IPS DF 19.7 (cell line): ENCODE measurements at places on chromosomes 5 and 9.

- DNase-seq, result no peak
Observed at GRCh38 chr5:74126294-74126693, 500.3 kb downstream of the ARHGEF28 start.

DNA sequence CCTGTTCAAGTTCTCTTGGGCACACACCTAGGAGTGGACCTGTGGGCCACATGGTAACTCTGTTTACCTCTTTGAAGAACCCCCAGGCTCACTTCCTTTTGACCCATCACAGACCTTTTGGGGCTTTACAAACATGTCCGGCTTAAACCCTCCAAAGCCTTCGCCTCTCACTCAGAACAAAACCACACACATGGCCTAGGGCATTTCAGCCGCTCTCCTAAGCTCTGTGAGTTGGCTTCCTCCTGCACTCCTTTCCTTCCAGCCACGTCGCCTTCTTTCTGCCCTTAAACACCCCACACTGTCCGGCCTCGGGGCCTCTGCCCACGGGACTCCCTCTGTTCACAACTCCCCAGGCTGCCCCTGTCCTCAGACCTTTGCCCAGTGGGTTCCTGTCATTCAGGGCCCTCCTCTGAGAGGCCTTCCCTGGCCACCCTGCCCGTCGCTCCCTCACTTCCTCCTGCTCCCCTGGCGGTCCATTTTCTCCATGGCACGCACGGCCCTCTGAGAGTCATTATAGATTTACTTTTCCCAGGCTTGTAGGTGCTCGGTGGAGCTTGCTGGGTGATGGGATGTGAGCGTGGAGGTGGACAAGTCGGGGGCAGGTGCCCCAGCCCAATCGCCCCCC, 1.9 kb downstream of the DOK3 start:
- DNase-seq, result no peak

DNA sequence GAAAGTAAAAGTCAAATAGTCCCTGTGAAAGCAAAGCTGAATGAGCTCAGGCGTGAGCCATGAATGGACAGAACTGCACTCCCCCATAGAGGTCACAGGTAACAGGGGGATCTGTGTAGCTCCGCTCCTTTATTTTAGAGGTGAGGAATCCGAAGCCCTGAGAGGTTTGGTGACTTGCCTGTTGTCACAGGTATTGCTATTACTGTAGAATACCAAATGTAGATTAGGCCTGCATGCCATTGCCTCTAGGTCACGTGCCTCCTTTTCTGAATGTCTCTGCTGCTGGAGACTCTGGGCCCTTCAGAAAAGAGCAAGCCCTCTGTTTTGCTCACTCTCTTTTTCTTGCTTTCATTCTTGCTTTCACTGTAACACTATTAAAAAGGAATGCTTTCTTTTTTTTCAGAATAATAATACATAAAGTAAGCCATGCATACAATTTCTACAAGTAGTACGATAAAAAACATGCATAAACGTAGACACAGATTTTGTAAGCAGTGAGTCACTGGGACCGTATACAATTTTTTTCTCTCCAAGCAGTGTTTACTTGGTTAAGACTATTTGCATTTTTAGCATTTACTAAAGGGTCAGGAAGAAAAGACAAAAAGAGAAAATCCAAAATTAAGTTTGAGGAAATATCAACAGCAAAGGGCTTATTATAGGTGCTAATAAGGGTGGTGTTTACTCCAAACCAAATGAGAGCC, 568.7 kb upstream of the ADAMTS16 start:
- no peak for DNase-seq

DNA sequence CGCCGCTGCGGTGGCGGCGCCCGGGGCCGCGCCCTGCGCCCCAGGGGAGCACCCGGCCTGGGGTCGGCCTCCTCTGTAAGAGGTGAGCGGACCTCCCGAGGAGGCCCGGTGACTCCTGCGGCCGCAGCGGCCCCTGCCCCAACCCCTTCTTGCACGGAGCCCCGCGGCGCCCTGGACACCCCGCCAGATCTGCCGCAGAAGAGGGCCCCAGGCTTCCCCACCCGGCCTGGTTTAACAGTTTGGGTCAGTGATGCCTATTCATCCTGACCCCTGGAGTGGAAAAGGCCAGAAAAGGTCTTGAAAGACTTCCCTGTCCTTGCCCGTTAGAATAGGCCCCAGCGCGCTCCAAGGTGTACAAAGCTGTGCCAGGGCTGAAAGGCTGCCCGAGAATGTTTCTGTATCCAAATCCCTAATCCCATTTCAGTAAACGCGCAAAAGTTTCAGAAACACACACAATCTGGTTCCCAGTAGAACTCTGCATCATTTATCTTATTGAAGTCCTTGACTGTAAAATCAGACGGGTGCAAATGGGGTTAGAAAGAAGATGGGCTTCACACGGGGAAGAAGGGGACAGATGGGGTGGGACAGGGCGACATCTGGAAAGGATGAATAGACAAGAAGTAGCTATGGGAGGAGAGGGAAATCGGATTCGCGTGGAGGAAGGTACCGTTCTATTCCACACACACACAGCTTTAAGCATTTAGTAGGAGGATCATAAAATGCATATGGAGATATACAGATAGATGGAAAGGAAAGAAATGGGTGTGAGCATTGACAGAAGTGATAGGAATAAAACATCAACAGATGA, 1.1 kb upstream of the SSBP2 start:
- no peak for DNase-seq

DNA sequence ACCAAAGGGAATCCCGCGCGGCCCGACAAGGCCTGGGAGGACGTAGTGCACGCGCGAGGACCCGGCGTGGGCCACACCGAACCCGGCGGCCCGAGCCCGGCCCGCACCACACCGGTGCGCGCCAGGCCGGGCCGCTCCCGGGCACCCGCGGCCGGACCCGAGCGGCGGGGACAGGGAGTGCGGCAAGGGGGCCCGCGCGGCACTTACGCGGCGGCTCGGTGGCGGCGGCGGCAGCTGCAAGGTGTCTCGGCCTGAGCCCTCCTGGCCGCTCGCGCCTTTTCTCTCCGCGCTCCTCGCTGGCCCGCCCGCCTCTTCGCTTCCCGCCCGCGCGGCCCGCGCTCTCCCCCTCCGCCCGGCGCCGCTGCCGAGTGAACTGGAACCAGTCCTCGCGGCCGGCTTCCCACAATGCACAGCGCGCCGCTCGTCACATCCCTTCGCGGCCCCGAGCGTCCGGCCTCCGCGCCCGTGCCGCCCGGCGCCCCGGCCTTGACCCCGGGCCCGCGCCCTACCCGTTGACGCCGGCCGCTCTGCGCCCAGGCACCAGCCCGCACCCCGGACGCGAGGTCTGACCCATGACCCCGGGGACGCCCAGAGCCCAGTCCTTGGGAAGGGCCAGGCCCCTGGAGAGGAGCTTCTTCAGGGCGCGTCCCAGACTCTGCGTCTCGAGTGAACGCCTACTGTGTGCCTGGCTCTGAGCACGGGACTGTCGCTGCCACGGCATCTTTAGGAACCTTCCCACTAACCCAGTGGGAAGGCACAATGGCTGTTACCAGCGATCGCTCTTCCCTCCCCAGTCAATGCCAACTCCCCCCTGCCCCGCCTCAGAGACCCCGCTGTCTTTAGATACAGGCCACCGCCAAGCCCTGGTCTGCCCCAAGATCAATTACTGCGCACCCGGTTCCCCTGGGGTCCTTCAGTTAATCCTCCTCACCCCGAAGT, at the start of gene MACROH2A1:
MACROH2A1 (minus strand) TSS at position 377 of the 939 bp plus-strand sequence. CDS start 10,138 bp downstream, outside the sequence.
- DNase-seq, result no peak

DNA sequence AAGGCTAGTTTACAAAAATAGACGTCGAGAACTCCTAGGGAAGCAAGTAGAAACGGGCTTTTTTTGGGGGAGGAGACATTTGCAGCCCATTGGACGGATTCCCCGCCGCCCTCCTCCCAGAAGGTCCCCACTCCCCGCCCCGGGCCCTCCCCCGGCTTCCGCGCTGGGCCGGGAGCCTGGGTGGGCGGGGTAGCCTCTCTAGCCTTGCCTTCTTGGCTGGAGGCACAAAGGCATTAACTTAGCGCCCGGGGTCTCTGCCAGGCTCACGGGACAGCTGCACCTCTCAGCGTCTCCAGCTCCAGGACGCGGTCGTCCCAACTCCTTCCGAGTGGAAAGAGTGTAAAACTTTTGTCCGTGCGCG, at the start of gene DMRTA1:
DMRTA1 (plus strand) TSS at position 236 of the 361 bp plus-strand sequence. CDS start 242 bp downstream, outside the sequence.
- DNase-seq, result no peak

DNA sequence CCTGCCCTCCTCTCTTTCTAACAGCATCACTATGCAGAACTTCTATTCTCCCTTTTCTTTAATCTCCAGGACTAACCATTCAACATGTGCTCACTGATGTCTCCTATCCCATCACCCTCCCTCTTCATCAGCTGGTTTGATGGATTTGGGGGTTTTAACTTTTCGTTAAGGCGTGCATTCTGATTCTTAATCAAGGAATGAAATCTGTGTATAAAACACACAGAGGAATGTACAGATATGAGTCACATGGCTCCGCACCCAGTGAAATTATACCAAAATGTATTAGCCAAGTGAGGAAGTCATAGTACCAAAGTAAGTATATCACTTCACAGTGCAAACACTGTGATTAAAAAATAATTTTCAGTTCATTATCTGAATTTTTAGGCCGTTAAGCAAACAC, 35.2 kb downstream of the MARCHF11 start:
- DNase-seq, result no peak

GRCh38 chr5:2740051-2740875, 11.2 kb downstream of the IRX2 start:
- DNase-seq, result no peak

- DNase-seq, result no peak
Observed at GRCh38 chr9:2621722-2622460, at the start of gene VLDLR. Gene VLDLR (plus strand): TSS chr9:2621787. CDS start chr9:2622190, 403 bp downstream.

DNA sequence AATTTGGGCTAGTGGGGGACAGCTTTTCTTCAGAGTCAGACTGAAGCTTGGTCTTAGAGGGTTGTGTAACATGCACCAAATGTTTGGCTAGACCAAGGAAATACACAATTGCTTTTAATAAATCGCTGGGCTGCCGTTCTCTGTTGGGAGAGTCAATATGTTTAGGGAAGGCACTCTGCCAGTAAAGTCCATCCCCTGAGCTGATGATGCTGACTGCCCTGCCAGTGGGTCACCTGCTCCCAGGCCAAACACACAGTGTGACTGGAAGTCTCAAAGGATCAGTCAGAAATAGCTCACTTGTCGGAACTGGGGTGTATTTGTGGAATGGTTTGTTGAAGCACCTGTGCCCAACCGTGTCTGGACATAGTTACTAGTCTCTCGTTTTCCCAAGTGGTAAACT, 17.9 kb upstream of the ZNF474 start:
- DNase-seq, result no peak

GRCh38 chr5:13339093-13339492, 605.4 kb downstream of the DNAH5 start:
- DNase-seq, result no peak

DNA sequence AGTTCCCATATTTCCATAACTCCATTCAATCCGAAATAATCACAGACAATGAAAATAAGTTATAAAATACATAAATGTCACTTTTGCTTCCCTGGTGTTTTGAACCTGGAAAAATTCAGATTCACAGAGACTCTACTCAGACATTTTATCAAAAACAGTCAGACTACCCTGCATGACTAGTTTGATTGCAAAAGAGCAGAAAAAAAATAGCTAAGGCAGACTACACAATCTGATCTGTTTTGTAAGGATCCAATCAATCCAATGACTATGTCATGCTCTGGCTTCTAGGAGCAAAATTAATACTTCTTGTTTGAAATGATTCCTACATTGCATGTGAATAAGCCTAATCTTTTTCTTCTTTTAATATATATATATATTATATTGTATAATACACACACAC, 1262.6 kb downstream of the EFNA5 start:
- DNase-seq, result no peak

- DNase-seq, result no peak
Observed at GRCh38 chr9:20144197-20144596, 355.4 kb upstream of the SLC24A2 start.

- no peak for DNase-seq
Observed at GRCh38 chr5:91095786-91096385, 287.2 kb downstream of the ARRDC3 start.

DNA sequence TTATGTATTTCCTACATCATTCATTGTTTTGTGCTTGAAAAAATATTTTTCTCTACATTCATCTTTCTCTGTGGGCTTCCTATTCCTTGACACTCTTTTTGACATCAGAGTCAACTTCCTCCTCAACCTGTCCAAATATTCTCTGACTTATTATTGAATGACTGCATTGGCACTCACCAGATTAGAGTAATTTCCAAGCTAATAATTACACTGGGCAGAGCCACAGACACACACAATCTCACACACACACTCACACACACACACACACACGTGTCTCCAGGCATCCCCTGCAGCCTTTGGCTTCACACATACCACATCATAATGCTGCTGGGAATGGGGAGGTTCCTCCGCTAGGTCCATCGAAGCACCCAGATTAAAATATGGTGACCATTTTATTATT, 184.5 kb downstream of the SYK start:
- no peak for DNase-seq

DNA sequence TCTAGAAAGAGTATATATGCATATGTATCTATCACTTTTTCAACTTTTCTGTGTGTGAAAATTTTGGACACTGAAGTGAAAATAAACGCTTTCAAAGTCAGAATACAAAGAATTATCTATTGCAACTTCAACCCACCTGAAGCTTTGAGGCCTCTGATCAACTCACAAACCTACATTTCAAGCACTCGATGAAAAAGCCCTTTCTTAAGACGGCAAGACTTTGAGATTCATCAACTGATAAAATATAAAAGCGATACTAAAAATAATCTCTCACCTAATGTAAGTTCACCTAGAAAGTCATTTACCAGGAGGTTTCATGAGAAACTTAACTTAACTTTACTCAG, 1.2 kb downstream of the GOLPH3 start:
- DNase-seq, result no peak

- DNase-seq, result no peak
Observed at GRCh38 chr9:36218411-36218901, 27.7 kb downstream of the CLTA start.

DNA sequence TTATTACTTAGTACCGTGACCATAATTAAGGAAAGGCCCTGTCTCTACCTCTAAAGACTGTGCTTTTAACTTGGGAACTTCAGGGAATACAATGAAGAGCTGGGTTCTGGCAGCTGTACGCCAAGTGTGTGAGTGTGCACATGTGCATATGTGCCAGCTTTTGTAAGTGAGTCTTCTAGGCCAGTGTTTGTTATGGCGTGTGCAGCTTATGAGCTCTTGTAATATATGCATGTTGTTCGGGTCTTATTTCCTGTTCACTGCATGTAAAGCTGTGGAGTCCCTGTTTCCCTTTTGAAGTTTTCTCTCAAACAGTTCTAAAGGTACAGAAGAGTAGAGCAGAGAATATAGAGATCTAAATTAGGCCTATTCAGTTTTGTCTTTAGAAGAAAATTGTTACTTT, 30.5 kb downstream of the TGFBR1 start:
- DNase-seq, result no peak

GRCh38 chr5:1542781-1543180, 19.0 kb upstream of the LPCAT1 start:
- no peak for DNase-seq

DNA sequence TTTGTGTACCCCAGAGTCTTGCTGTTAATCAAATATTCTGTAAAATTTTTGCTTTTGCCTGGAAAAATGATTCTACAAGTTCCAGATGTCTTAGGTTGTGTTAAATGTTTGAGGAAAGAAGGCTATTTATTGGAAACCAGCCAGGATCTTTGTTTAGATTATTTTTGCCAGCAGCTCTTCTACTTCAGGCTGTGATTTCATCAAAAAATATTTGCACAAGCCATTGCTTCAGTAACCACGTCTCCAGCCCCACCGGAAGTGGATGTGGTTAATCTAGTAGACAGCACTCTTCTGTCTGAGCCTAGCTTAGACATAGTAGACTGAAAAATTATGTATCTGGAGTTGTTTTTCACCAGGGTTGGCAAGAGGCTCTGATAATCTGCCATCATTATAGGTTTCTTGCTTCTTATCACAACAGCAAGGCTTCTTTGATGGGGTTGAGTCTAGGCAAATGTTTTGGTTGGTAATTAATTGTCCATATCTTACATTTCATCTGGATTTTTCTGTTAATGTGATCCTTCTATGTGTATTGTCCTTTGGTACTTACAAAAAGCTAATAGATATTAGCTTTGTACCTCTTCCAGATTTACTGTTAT, 17.1 kb downstream of the KCTD16 start:
- DNase-seq, result no peak
